ENCODE measurements at places on chromosomes 1 and 21. TPM values are rescaled to one million over a fixed set of nuclear protein-coding genes. Genes with fewer than 3 reads are reported as not detected.
A peak's percentile ranks its signal among the peaks of the same experiment; 100 is the strongest.

DNA sequence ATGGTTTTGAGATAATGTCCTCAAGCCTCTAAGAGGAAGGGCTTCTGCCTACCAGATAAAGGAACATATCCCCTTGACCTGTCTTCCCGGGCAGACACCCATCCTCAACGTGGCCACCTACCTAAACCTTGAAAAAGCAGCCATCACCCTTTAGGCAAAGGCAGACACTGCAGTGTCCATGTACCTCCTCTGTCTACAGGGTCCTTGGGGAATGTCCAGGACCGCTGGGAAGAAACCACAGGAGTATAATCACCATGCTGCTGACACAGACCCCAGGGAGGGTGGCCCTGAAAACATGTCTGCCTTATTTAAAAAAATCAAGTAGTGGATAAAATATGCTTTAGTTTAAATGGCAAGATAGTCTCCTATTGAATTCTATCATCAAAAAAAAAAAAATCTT is 16.6 kb downstream of the BCAR3 start:
- DNase-seq, result no peak

GRCh38 chr1:59431566-59432294 is 134.8 kb downstream of the FGGY start:
- DNase-seq, result no peak

DNA sequence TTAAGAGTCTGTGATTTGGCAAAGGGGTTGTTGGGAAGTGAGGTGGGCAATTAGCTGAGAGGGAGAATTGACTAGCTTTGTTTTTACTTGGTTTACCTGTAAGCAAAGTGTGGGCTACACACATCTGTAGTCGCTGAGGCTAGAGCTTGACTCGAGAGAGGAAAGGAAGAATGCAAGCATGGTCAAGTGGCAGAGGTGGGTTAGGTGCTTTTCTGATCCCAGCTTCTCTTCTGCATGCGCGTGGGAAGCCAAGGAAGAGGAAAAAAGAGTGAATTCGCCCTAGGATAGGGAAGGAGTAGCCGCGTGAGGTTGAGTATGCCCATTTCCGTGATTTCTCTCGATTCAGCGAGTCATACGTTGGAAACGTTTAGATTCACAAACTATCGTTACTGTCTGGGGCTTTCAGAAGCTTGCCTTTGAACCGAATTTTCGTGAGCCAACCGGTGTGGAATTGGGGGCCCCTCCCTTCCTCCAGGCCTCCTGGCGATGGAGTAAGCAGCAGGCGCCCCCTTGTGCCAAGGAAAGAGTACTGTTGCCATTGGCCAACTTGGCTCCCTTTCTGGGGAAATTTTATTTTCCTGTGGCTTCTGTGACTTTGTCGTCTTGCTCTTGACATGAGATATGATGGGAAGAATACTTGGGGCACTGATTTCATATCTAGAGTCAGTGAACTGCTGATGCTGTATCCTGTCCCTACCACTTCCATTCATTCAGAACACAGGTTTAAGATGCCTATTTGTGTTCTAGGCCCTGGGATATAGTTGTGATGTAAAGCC is 1.3 kb downstream of the PIGV start:
- DNase-seq, result peak; percentile 91

DNA sequence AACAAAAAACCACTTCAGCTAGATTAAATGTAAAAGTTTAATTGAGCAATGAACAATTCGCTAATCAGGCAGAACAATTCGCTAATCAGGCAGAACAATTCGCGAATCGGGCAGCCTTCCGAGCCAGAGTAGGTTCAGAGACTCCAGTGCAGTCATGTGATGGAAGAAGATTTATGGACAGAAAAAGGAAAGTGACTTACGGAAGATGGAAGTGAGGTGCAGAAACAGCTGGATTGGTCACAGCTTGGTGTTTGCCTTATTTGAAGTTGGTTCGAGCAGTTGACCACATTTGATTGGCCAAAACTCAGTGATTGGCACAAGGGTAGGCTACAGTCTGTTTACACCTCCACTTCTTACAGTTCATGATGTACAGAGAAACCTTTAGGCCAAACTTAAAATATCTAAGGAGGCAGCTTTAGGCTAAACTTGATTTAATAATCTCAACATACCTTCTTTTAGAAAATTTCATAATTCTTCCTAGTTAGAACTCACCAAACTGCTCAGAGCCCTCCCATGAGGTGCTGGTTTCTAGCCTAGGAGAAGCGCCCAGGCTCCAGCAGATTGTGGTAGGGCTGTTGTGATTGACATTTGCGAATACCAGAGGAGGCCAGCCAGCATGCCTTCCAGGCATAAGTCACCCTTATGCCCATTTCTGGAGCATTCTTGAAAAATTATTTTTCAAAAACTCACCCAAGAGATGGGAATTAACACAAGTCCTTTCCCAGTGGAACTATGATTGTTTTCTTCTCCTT is 22.8 kb upstream of the KCNC4 start:
- DNase-seq, result peak; percentile 42

DNA sequence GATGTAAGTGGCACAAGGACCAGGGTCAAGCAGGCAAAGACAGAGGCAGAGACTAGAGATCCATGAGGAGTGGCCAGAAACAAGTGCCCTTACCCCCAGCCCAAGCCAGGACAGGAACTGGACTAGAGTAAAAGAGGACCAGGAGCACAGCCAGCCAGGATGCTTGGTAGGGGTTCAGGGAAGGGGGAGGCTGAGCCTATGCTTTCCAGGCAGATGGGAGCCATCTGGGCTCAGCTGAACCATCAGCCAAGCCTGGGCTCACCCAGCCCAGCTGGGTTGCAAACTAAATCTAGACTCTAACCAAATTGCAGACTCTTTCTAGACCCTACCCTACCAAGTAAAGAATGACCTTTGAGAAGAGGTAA is 15.2 kb downstream of the PDZK1IP1 start:
- no peak for DNase-seq

DNA sequence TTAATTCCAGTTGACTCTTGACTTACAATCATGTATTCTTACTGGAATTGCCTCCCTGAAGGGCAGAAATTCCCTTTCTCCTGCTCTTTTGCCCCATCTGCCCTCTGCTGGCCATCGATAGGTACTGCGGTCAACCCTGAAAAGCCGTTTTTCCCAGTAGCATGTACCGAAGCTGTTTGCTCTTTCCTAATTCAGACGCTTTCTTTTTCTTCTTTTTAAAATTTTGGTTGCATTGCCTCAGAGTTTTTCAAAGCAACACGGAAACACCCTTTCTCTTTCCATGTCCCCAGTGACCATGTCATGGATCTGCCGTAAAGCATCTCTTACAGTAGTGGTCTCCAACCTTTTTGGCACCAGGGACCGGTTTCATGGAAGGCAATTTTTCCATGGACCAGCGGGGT is 164.2 kb upstream of the C1orf21 start:
- no peak for DNase-seq

- DNase-seq, result no peak
Observed at GRCh38 chr1:62977366-62977765, 193.4 kb downstream of the ATG4C start.

- DNase-seq, result peak; percentile 20
Observed at GRCh38 chr21:14591882-14592281, 45.8 kb upstream of the SAMSN1 start.

DNA sequence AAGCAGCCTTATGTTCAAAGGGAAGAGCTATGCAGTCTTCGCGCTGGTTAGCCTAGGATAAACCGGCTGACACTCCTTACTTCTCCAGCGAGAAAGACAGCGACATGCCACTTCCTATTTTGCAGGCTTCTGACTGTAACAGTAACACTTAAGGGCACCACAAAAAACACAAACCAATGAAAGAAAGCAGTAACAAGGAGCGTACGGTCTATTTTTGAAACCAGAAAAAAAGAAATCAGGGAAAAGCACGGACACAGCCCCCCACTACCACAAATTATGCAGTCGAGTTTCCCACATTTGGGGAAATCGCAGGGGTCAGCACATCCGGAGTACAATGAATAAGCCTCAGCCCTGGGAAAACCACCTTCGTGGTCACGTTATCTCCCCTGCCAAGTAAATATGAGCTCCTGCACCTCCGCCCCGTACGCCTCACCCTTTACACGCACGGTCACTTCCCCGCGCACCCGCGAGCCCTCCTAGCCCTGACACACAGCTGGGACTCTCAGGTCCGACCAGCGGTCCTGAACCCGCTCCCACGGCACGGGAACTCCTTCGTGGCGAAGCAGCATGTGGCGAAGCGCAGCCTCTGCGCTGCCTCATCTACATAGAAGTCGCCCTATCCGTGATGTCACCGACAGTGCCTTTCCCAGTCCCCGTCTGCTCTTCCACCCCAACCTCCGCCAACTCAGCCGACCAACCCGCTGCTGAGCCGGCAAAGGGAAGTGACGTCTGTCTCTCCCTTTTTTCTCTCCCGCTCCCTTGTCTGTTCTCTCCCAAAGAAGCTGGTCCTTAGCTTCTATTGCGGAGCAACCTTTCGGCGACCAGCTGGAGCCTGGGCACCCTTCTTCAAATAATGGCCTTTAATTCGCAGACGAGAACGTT is 40.9 kb upstream of the PPIAL4F start:
- peak; percentile 74 for DNase-seq

- DNase-seq, result peak; percentile 65
Observed at GRCh38 chr1:23548704-23549143, 10.6 kb downstream of the ID3 start.

DNA sequence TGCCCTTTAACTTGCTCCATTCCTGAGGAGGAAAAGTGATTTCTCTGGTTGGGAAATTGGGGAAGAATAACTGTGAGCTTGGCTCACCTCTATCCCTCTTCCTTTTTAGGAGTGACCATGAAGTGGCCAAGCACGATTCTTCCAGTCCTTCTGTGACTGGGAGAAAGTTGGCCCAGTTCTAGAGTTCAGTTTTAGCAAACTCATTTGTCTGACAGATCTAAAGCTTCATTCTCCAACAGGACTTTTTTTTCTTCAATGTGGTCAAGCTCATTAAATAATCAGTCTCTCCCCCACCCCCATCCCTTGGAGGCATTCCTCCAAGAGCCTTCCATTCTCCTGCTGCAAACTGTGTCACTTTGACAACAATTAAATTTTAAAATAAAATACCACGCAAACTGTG is 6.4 kb upstream of the AGL start:
- DNase-seq, result no peak

DNA sequence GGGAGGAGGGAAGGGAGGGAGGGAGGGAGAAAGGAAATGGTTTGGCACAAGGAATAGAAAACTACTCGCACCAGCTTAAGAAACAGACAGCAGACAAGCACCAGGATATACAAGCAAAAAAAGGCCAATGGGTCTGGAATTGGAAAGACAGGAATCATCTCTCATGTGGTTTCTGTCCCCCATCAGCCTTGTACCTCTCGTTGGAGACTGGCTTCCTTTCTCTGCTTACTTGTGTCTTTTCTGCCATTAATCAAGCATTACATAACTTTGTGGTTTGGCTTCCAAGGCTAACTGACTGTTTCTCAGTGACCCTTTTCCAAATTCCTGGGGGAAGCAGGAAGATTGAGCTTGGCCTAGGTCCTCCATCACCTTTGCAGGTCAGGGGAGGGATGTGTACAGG is 11.8 kb upstream of the RALGPS2 start:
- DNase-seq, result no peak

CORT gene
- total RNA-seq, result not detected

S100A16 gene
- 70.3 TPM for total RNA-seq

S100A2 gene
- 2.6 TPM for total RNA-seq

EDN2 gene
- not detected for total RNA-seq

RYR2 gene
- total RNA-seq, result 444 TPM

TRPM2 gene
- 0.66 TPM for total RNA-seq

ATAD3C gene
- total RNA-seq, result 2.6 TPM

KCNA2 gene
- total RNA-seq, result 0.82 TPM
